ENCODE measurements at places on chromosomes 13 and 19.

DNA sequence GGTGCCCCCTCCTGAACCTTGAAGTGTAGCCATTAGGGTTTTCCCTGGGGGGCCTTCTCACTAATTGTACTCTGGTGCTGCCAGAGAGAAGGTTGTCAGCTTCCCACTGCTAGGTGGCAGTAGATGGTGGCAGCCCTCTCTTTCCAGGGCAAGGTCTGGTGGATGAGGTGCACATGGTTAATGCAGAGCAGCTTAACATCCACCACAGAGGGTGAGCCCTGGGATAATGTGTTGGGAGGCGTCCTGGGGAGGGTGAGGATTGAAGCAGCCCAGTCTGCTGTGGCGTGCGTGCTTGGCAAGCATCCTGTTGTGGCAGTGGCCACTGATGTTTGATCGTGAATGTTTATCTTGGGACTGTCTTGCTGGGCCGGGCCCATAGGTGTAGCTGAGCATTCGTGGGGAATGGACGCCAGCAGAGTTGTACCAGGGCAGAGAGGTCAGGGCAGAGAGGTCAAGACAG lies 5.8 kb downstream of the EGLN2 start:
- no peak for DNase-seq

GRCh38 chr19:4414800-4415321 lies 12.4 kb downstream of the CHAF1A start:
- no peak for DNase-seq

- DNase-seq, result no peak
Observed at GRCh38 chr19:38669552-38669951, 22.1 kb downstream of the ACTN4 start.

- no peak for DNase-seq
Observed at GRCh38 chr13:41917641-41918040, 43.3 kb downstream of the VWA8 start.

Measured in NCI-H2029 (cell line).